Aorta (tissue), 5 donors: ENCODE measurements at places on chromosomes 2 and 18. TPM values are rescaled to one million over a fixed set of nuclear protein-coding genes. Genes with fewer than 3 reads are reported as not detected.

ADRA2B gene
- 34.0 TPM for total RNA-seq

DNA sequence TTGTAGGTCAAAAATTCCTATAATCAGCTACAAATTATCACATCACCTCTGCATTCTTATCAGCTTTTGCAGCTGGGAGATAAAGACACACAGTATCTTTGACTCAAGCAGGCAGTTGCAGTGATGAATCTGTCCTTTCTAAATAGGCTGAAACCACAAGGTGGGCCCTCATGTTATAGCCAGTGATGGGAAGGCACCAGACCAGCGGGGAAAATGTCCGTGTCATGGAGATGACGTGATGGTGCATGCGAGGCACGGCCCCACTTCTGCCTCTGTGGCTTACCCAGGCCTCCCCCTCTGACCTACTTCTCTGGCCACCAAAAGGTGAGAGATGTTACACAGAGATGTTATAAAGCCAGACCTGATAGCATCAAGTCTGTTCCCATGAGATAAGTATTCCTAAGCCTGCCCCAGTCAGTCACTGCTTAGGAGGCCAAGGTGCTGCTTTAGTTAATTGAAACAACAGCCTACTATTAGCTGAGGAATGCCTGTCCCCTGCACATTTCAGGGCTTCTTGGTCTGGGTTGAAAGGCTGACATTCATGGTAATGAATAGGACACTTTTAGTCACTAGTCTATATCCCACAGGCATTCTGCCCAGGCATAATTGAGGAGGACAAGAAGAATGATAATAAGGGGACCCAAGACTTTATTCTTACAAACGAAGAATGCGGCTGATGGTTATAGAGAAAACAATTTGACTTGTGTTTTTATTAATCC, 327.9 kb downstream of the LPIN1 start:
- no peak for DNase-seq

GRCh38 chr2:221535824-221536223, 36.3 kb downstream of the EPHA4 start:
- DNase-seq = no peak

DNA sequence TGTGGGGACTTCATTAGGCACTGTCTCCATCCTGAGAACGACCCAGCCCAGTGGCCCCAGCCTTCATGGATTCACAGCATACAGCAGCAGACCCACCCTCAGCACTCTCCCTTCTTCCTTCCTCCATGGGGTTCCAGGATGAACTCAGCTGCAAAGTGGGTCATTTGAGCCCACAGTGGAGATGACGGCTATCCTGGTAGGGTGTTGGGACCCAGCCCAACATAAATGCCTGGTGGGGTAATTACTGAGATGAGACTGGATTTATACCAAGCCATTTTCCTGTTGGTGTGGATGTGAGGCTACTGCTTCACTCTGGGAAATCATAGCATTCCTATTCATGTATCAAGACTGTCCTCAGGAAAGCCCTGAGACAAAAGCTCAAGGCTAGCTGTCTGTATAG, 536.7 kb upstream of the TNP1 start:
- no peak for DNase-seq

SIX3 gene
- not detected for total RNA-seq

TSN gene
- 37.5 TPM for total RNA-seq

NR4A2 gene
- total RNA-seq = 10.4 TPM

- DNase-seq = no peak
Observed at GRCh38 chr2:190677255-190677654, 28.4 kb downstream of the NAB1 start.

GRCh38 chr2:152372438-152372984, 37.5 kb downstream of the FMNL2 start:
- no peak for DNase-seq

DNA sequence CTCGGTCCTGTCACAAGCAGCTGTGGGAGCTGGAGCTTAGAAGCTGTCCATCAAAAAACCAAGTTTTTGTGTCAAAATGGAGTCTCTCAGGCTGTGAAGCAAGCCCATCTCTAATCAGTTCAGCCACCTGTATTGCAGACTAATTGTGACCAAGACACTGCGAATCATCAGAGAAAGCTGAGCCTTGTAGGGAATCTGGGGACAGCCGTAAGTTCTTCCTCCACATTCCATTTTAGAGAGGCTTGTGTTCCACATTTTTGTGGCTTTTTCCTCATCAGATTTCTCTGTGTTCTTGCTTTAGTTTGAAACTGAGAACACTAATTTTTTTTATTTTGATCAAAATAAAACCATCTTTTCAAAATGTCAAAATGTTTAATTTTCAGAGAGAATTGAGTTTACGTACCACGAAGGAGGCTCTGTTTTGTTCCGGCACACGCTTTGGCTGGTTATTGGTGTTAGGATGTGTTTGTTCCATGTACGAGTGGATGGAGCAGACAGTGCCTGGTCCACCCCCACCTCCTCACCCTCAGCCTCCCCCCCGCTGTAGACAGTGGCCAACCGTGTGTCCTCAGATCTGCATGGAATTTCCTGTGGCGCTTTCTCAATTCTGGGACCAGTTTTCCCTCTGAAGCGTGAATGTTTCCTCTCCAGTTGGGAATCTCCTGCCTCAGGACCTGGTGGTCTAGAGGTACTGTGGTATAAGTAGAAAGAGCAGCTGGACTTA, 140.8 kb downstream of the AGAP1 start:
- DNase-seq = no peak

GRCh38 chr18:50709193-50709592, 110.6 kb downstream of the MRO start:
- DNase-seq = no peak
